ENCODE measurements at places on chromosomes 13 and 19. TPM values are rescaled to one million over a fixed set of nuclear protein-coding genes. Genes with fewer than 3 reads are reported as not detected.

Gene TMEM221
- 0.17 TPM for total RNA-seq

Gene CLC
- not detected for total RNA-seq

Gene ODAD3
- total RNA-seq: 0.26 TPM

Gene FUT1
- total RNA-seq: under 0.01 TPM

Gene ZNF329
- 17.2 TPM for total RNA-seq
